ENCODE measurements at places on chromosomes 3 and 15.

DNA sequence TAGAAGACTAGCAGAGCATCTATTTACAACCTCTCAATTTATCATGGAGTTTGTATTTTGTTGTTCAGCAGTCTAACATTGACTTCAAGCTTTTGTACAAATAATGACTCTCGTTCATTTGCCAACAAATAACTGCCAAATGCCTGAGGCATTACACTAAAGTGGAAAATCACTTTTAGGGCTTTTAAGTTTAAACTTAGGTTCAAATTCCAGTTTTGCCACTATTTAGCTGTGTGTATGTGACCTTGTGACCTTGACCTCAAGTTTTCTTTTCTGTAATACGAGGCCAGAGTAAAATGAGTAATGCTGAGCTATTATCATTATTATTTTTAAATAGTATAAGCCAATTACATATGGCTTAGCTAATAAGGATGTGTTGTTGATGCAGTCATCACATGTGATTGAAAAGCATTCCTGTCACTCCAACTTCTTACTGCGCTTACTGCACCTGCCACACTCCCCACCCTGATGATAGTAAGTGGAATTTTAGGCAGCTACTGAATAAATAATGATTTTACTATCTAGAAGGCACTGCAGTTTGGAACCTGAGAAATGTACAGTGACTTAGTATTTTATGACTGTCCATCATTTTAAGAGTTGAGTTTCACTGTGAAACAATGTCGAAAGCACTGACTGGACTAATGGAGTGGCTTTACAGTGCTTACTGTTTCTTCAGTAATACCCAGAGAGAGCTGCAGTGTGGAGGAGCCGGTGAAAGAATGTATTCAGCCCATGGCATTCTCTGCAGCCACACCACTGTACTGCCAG is 16.3 kb downstream of the ARL8B start:
- DNase-seq: no peak

GRCh38 chr3:195093731-195094130 is 177.2 kb downstream of the XXYLT1 start:
- DNase-seq: no peak

- no peak for DNase-seq
These were observed 51.7 kb downstream of the CADPS start for GRCh38 chr3:62823461-62824050.

- peak; percentile 70 for DNase-seq
These were observed 89.6 kb upstream of the THBS1 start for GRCh38 chr15:39491115-39491885.

DNA sequence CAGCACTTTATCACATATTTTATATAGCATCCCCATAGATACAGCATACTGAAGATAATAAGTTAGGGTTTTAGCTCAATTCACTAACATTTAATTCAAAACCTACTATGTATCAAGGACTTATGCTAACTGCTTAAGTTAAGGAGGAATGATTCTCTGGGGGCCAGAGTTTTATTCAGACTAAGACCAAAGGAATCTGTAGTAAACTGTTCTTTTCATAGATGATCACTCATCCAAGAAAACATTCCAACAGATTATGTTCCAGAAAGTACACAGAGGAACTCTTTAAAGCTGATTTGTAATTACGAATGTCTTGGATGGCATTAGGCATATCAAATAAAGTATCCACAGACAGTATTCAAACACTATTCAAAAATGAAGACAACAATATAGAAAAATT is 226.4 kb downstream of the SCAPER start:
- no peak for DNase-seq

DNA sequence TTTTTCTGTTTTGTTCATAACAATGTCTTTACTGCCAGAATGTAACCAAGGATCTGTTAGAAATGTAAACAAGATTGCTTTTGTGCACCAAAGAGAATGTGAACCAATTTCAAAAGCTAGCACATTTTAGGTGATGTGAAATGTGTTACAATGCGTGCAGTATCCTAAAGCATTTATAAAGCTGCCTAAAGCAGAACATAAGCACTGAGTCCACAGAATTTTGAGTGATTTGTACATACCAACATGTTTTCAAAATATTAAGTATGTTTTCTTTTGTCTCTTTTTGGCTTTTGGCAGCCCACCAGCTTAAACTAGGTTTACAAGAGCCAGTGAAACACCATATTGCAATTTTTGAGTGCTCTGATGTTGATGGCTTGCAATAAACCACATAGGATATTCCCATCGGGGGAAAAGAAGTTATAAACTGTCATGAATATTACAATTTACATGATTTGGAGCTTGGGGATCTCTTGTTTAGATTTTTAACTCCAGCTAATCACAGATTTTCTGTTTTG is 364.0 kb downstream of the ZIC1 start:
- DNase-seq: no peak

- no peak for DNase-seq
These were observed 32.5 kb downstream of the CHST2 start for GRCh38 chr3:143152043-143152442.

DNA sequence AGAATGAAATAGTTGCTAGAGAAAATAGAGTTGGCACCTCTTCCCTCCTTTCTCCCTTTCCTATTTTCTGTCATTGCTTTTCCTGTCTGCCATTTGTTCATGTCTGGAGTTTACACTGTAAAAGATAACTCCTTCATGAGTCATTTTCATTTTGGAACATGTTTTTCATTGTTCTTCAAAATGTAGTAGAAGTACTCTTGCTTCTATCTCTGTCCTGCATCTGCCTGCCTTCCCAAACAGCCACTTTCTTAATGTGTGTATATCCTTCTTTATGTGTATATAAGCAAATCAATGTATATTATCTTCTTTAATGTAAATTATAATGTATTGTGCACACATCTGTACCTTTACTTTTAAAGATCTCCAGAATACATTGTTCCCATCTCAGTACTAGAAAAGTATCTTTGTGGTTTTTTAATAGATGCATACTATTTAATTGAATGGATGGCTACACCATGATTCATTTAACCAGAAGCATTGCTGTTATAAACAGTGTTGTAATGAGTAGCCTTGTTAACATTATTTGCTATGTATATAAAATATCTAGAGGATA is 41.1 kb downstream of the TSC22D2 start:
- DNase-seq: no peak

- no peak for DNase-seq
These were observed 65.1 kb downstream of the HMCES start for GRCh38 chr3:129343643-129344360.

- DNase-seq: peak; percentile 52
These were observed 73.0 kb upstream of the FRMD4B start for GRCh38 chr3:69458803-69459365.

DNA sequence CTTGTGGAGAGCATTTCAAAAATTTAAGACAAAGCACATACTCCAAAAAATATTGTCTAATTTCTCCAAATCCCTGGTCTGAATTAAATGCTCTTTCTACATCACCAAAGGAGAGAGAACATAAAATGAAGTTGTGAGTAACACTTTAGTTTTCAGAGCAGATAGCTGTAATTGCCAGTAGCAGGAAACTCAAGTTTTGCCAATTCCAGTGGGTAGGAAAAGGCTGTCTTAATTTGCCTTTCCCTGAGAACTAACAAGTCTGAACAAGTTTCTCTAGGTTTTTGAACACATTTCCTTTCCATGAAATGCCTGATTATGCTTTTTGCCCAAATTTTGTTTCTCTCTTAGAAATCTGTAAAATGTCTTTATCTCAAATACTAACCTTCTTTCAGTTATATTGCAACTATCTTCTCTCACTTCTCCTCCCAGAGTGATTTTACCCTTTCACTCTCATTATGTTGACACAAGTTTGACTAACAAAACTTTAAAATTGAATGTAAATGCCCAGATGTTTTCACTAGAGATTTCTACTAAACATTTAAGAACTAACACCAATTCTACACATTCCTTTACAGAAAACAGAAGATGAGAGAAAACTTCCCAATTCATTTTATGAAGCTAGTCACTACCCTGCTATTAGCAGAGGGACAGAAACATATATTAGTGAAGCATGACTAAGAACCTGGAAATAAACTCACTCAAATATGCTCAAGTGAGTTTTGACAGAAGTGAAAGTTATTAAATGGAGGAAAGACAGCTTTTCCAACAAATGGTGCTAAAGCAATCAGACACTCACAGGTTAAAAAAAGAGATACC is 38.4 kb downstream of the RFX7 start:
- DNase-seq: no peak

DNA sequence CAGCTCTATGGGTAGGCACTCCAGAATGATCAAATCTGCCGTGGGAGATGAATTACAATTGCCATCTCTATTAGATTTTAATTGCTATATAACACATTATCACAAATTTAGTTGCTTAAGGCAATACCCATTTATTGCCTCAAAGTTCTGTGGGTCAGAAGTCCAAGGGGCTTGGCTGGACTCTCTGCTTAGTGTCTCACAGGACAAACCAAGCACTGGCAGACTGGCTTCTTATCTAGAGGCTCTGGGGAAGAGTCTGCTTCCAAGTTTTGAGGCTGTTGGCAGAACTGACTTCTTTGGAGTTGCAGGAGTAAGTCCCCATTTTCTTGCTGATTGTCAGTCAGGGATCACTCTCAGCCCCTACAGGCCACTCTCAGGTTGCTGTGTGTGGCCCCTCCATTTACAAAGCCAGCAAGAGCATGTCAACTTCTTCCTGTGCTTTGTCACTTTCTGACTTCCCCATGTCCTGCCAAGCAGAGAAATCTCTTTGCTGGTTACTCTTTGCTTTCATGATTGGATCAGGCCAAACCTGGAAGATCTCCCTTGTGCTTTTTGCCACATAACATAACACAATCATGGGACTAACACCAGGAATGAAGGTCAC is 93.5 kb upstream of the PRICKLE2 start:
- DNase-seq: no peak
